ENCODE measurements at places on chromosomes 5 and 9.

DNA sequence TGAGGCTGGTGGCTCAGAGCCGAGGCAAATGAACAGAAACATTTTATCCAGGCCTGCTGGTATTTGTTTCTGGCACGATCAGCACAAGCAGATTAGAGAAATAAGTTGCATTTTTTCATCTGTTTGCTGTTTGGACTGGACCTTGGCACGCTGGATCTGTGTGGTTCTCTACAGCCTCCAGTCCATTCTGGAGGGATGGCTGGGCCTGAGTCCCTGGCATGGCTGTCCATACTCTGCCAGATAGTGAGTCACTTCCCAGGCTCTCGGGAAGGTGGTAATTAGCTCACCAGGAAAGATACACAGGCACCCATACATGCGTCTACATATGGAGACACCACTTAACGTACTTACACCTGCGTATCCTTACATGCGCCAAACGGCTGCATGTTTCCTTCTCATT lies 78.6 kb downstream of the SPRY4 start:
- DNase-seq, result no peak

- no peak for DNase-seq
Observed at GRCh38 chr5:167634432-167634831, 657.0 kb upstream of the WWC1 start.

GRCh38 chr5:145350513-145350912 lies 484.6 kb downstream of the PRELID2 start:
- DNase-seq, result no peak

DNA sequence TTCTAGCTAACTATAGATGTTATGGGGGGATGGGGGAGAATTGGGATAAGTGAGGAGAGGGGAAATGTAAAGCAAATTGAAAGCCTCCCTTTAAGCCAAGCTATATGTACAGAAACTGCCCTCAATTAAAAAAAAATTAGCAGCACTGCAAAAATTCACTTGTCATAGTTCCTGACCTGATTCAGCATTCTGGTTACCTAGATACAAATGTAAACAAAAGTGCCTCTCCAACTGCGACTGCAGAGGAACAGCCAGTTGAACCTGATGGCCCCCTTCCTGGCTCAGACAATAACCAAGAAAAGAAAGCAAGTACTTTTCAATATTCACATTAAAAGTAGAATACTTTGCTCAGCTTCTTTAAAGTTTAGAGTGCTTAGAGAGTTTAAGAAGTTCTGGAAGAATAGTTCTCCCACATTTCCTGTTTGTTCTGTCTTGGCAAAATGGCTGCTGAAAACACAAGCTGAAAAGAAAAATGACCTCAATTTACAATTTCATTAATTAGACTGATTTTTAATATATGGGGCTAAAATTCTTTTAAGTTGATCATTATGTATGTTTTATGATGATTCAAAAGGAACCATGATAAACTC lies 1.5 kb downstream of the FAM81B start:
- DNase-seq, result no peak

GRCh38 chr9:116002624-116003023 lies 151.0 kb upstream of the PAPPA start:
- DNase-seq, result no peak

GRCh38 chr9:89739511-89739910 lies 134.7 kb downstream of the GADD45G start:
- no peak for DNase-seq

DNA sequence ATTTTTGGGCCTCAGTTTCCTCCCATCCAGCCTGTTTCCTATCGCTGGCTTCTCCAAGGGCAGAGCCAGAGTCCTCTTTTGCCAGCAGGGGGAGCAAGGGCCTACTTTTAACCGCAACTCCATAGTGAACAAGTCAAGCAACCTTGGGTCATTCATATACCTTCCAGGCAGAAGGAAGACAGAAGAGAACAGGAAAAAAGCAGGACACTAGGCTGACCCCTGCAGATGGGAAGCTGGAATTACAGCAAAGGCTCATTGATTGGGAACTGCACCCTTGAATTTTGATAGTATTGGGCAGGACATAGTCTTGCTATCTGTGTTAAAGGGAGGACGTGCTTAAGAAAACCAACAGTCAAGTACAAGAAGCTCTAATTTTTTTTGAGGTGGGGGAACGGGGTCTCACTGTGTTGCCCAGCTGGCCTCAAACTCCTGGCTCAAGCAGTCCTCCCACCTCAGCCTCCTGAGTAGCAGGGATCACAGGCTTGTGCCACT lies 30.1 kb downstream of the QRFP start:
- peak; percentile 32 for DNase-seq

GRCh38 chr5:22793463-22793862 lies 59.7 kb downstream of the CDH12 start:
- DNase-seq, result no peak

GRCh38 chr5:51398875-51399642 lies 15.8 kb downstream of the ISL1 start:
- no peak for DNase-seq

DNA sequence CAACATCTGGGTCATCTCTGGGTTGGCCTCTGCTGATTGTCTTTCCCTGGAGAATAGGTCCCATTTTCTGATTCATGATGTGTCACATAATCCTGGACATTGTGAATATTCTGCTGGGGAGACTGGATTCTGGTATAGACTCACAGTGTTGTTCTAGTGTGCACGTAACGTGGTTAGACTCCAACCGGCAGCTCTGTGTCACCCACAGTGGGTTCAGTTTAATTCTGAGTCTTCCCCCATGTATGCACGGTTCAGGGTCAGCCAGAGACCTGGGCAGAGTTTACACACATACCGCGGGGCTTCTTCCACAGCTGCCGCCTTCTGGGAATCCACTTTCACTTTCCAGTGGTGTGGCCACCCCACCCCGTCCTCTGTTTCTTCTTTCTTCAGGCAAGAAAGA lies 38.0 kb upstream of the LRRC14B start:
- no peak for DNase-seq

DNA sequence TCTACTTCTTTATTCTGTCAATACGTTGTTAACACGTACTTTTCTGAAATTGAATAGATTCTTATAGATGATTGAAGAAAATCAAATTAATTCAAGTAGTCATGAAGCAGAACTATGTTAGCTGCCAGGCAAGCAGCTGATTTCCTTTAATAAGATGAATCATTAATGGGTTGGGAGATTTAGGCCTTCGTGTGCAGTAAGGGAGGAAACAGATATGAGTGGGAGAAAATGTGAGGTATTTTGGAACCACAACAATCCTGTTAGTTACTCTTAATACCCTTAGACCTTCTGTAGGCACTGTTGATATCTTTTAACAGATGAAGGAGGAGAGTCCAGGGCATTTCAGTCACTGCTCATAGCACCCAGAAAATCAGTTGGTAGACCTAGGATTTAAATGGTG lies 121.0 kb downstream of the AOPEP start:
- no peak for DNase-seq

- DNase-seq, result no peak
Observed at GRCh38 chr9:95477441-95477840, 39.3 kb downstream of the PTCH1 start.

DNA sequence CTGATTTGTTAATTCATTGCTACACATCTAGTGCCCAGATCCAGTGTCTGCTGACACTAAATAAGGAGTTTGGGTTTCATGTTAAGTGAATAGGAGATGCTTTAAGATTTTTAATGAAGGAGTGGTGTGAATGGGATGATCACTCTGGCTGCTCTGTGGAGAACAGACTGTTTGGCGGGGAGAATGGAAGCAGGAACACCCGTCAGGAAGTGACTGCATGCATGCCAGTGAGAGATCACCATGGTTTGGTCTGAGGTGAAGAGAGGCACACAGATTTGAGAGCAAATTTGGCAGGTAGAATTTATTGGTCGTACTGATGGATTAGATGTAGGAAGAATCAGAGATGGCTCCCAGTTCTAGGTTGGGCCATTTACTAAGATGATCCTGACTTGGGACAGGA lies 19.8 kb downstream of the ATP6V0E1 start:
- no peak for DNase-seq

GRCh38 chr5:1399737-1400136 lies 45.5 kb downstream of the SLC6A3 start:
- DNase-seq, result no peak

- no peak for DNase-seq
Observed at GRCh38 chr5:7244208-7244607, 151.7 kb upstream of the ADCY2 start.

GRCh38 chr9:115481769-115482168 lies 363.8 kb upstream of the TNC start:
- DNase-seq, result no peak

DNA sequence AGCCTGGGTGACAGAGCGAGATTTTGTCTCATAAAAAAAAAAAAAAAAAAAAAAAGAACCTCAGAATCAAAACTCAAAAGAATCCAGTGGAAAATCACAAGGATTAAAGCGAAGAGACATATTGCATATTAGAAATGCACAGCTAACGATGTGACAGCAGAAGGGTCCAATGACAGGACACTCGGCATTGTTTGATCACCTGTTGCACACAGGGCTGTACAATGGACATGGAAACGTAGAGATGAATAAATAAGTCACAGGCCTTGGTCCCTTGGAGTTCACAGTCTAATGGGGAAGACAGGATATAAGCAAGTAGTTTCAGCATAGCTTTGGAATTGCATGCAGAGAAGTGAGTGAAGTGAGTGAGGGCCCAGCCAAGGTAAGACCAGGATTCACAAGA lies 25.9 kb upstream of the PIK3R1 start:
- no peak for DNase-seq

- DNase-seq, result no peak
Observed at GRCh38 chr5:156181656-156182055, 145.3 kb upstream of the SGCD start.

DNA sequence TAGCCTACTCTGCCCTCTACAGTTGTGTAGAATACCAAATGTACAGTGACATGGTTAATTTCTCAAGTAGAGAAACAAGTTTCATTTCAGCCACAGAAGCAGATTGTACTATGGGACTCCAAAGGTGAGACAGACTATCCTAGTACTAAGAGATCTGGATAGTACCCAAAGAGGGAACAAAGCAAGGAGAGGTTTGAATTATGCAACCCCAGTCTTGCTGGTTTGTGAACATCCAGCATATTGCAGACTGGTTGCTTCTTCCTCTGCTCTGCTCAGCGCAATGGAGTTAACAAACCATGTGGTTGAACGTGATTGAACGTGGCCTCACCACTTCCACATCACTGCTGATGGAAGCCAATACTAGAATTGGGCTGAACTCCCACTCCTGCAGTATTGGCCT lies 43.3 kb upstream of the ALDOB start:
- DNase-seq, result no peak

GRCh38 chr5:71014176-71014575 lies 11.0 kb downstream of the NAIP start:
- DNase-seq, result no peak

DNA sequence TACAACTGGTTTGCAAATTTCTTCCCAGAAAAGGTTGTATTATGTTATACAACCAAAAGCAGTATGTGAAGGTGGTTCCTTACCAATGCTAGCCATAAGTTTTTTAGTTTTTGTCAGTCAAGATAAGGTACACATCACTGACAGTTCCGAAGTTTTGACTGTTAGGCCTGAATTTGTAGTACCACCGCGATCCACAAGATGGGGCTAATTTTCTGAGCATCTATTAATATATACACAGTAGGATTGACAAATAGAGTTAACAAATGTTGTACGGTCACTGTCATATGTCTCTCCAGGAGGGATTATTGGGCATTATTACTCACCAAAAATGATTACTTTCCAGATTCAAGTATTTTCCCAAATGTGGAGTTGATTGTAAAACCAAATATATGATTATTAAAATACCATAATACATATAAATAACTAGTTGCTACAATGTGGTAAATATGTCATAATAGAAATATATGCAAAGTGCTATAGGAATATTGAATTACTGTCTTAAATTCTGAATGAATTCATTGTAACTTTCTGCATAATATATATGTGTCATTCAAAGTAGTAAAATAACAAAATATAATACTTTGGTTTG lies 28.4 kb upstream of the LRRC19 start:
- peak; percentile 7 for DNase-seq

- no peak for DNase-seq
Observed at GRCh38 chr9:5690278-5690677, 61.4 kb downstream of the RIC1 start.

DNA sequence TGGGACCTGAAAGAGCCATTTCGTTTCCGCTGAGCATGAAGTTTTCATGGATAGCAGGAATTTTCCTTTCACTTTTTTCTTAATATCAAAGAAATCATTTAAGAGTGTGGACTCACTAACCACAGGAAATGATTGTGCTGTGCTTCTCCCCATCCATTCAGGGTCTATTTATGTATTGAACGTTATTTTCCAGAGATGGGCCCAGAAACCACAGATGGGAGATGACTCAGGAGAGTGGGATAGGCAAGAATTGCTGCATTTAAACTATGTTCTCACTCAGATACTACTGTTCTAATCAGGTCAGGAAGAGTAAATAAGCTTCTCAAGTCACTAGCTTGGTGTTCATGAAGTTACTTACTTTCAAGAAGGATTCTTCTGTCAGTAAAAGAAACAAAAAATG lies 763.8 kb downstream of the DTWD2 start:
- no peak for DNase-seq

- DNase-seq, result peak; percentile 28
Observed at GRCh38 chr5:140251527-140251973, 51.4 kb downstream of the PFDN1 start.

DNA sequence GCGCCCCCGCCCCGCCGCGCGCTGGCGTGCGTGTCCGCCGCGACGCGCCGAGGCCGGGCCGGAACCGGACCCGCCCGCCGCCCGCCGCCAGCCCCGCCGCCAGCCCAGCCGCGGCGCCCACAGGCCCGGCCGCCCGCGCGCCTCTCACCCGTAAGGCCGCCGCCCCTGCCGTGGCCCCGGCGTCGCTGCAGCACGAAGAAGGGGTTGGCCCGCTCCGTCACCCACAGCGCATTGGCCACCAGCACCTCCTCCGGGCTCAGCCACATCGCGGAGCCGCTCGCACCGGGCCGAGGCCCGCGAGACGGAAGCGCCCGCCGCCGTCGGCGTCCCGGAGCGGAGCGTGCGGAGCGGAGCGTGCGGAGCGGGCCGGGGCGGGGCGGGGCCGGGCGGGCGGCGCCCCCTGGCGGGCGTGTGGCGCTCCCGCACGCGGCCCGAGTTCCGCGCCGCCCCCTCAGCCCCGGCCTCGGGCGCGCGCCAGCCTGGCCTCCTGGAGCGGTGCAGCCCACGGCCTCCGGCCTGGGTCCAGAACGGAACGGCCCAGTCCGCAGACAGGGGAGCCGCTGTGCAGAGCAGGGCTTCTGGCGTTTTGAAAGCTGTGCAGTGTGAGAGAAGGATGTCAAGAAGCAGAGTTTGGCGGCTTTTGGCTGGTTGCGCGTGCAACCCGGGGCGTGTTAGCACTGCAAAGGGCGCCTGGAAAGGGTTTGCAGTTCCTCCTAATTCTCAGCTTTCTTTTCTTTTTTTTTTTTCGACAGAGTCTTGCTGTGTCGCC lies at the start of gene TBC1D9B:
TBC1D9B (minus strand) TSS at position 342 of the 769 bp plus-strand sequence; CDS start at position 266, 76 bp downstream.
- DNase-seq, result peak; percentile 61

- no peak for DNase-seq
Observed at GRCh38 chr5:131914472-131914871, 31.0 kb downstream of the MEIKIN start.

DNA sequence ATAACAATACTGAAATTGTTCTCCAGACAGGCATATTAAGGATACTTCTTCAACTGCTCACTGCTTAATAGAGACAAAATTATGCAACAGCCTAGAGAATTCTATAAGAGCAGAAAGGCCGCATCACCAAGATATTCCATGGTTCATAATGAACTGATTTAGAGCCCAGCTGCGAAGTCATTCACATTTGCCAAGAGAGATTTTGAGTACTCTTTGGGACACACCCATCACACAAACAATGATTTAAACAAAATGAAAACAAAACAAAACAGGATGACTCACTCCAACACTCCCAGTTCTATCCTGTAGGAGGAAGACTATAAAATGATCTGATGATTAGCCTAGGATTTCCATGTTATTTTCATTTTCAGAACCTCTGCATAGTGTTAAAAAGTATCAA lies 145.7 kb upstream of the GNA14 start:
- no peak for DNase-seq

GRCh38 chr5:159290741-159291140 lies 27.7 kb downstream of the UBLCP1 start:
- no peak for DNase-seq
